ENCODE measurements at places on chromosomes 12 and 14.

DNA sequence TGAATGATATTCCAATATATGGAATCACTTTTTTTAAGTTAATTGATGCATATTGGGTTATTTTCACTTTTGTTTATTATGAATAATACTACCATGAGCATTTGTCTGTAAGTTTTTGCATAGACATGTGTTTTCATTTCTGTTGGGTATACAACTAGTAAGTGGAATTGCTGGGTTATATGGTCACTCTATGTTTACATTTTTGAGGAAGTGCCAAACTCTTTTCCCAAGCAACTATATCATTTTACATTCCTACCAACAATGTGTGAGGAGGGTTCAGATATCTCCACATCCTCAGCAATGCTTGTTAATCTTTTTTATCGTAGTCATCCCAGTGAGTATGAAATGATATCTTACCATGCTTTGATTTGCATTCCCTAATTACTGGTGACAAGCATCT, 64.0 kb downstream of the MON2 start:
- no peak for DNase-seq

- no peak for DNase-seq
Measured at GRCh38 chr12:103688376-103689063, 101.4 kb downstream of the STAB2 start.

DNA sequence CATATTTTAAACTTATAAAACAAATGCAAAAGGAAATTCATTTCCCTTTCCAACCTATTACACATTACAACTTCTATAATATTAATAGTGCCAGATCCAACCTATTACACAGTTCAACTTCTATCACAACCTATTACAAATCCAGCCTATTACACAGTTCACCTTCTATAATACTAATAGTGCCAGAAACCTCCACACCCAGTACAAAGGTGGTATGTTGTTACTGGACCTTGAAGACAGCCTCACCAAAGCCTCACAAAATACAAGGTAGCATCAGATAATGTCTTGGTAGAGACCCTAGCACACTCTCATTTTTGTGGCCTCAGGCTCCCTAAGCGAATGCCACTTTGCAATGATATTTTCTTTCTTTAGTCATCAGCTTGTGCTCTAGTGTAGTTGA, 68.7 kb upstream of the PELI2 start:
- DNase-seq: no peak

DNA sequence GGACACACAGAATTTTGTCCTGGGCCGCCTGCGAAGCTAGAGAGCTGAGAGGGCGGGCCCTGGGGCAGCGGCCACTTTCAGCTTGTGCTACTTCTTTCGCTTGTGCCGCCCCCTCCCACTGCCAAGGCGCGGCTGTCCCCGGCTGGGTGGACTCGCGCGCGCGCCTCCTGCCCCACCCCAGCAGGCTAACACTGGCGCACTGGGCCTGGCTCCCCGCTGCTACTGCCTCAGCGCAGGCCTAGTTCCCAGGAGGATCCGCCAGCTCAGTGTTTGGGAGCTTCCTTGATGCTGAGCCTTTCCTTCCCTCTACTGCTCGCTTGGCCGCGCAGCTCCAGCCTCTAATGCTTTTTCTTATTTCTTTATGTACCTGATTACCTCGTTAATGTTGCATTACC, 27.4 kb upstream of the METAP2 start:
- no peak for DNase-seq

GRCh38 chr12:15276088-15276698, 46.1 kb upstream of the PTPRO start:
- DNase-seq: peak; percentile 27

GRCh38 chr12:42407306-42407705, 81.3 kb downstream of the PPHLN1 start:
- no peak for DNase-seq

DNA sequence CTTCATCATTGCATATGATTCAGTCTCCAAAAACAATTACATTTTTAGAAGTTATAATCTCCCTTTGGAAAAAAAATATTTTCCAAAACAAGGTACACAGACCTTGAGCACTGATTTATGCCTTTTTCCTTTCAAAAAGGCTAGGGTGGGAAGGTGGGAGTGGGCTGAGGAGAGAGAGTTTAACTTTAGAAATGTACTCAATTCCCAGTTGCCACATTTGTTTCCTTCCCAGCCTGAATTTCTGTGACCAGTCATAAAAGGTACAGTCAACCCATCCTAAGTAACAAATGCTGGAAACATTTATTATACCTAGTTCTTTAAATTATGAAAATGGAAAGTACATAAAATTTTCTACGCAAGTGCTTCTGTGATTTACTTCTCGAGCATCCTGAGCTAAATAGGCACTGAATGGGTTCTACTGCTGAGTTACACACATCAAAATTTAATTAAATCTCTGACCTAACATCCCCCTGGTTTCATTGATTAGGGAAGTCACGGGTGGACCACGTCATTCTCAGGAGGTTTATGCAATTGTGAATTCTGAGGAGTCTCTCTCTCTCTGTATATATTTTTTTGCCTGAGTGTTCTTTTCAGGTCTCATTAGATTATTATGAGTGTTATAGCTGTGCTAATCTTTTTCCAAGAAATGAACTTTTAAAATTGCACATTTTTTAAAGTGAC, 371.8 kb downstream of the BTG1 start:
- no peak for DNase-seq

GRCh38 chr12:6751767-6752166, 1.2 kb downstream of the MLF2 start:
- no peak for DNase-seq

GRCh38 chr14:91005716-91006115, 54.7 kb downstream of the RPS6KA5 start:
- no peak for DNase-seq

DNA sequence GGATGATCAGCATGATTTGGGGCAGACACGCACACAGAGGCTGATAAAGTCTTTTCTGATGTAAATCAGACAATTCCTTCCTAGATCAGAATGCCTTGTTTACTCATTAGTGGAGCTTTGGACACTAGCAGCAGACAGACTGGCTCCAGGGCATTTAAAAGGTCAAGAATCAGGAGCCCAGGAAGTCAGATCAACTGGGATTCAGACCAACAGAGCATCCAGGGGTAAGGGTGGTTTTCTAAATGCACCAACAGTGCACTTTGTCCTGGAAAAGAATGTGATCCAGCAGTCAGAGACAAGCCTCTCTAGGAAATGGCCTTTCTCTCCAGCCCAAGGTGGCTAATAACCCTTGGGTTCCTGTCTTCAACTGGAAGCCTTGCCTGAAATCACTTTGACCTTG, 405.3 kb downstream of the MED13L start:
- DNase-seq: no peak

- DNase-seq: no peak
Measured at GRCh38 chr14:86790408-86791364, 1202.3 kb downstream of the GALC start.

- no peak for DNase-seq
Measured at GRCh38 chr12:102462386-102462785, 18.0 kb downstream of the IGF1 start.

DNA sequence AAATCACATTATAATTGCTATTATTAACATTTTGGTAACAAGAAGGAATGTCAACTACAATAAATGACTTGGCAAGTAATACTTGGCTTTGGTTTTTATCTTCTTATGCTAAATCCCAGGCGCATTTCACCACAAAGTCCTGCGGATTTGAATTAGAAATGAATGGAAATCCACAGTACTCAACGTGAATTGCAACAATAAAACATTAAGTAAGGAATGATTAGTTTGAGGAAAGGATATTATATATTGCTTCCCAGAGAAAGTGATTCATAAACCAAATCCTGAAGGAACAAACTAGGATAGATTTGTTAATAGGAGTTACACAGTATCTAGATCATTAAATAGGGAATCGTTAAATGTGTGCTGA, 1089.7 kb downstream of the TRHDE start:
- no peak for DNase-seq

DNA sequence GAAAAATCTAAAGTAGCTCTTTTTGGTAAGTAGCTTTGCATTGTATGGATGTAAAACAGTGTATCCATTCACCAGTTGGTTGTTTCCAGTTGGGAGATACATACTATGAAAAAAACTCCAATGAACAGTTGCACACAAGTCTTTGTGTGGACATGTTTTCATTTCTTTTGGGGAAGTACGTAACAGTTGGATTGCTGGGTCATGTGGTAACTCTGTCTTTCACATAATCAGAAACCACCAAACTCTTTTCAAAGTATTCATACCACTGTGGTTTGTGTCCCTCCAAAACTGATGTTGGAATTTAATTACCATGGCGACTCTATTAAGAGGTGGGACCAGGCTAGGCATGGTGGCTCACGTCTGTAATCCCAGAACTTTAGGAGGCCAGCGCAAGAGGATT, 58.9 kb upstream of the RESF1 start:
- no peak for DNase-seq

All from DMS79 treated with DMSO at 0.1 percent for 48 hours (cell line).